ENCODE measurements at places on chromosomes 5 and 9.

GRCh38 chr9:37972351-37972848, 68.5 kb upstream of the SLC25A51 start:
- no peak for DNase-seq

DNA sequence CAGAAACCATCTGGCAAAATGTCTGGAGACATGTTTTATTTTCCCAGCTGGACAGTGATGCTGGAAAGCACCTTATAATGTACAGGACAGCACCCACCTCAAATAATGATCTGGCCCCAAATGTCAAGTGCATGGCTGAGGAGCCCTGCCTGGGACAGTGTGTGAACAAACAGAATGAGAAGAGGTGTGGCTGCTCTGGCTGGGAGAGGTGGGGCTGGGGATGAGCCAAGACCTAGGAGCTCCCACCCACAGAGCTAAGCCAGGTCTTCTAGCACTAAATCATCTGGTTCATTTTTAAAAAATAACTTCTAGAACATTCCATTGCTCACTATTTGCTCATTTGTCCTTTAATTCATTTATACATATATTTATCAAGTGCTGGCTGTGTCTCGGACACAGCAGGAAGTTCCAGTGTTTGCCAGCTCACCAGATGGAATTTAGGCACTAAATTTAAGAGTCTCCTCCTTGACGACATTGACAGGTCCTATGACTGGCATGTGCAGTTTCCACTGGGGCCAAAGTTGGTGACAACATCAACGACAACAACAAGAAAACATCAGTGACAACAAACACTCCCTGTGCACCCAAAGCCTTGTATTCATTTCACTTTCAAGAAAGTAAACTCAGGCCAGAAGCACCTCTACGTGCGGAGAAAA, 59.1 kb downstream of the GTF3C4 start:
- no peak for DNase-seq

DNA sequence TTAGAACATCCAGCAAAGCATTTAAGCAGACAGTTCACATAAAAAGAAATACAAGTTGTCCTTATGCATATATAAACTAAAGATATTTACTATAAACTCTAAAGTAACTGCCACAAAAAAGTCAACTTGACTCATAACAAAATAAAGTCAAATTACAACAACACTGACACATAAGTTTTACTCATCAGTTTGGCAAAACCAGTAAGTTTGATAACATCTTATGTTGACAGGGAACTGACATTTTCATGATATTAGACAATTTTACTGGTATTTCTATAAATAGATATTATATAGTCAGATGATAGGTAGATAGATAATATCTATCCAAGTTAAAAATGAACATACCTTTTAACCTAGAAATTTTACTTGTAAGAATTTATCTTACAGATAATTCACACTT, 9.9 kb upstream of the TSLP start:
- DNase-seq: no peak

- no peak for DNase-seq
These were observed 5.3 kb upstream of the SREK1 start for GRCh38 chr5:66138637-66139317.

GRCh38 chr9:37923118-37923795, 19.3 kb upstream of the SLC25A51 start:
- DNase-seq: no peak

- DNase-seq: no peak
These were observed 42.8 kb downstream of the TEX10 start for GRCh38 chr9:100309992-100310391.

DNA sequence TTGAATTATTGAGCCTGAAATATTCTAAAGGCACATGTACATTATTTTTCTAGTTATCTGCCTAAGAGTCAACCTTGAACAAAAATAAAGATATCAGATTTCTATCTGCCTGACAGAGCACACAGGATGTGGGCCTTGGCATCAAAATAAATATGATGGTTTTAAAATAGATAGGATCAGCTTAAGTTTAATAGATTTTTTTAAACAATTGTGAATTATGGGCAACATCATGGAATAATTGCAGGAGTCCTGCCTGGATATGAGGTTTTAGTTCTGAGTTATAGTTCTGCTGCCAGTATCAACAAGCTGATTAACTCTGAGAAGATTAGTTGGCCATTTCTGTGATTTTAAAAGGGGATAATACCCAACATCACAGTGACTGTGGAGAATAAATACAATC, 107.0 kb upstream of the PCA3 start:
- no peak for DNase-seq

GRCh38 chr9:91843623-91844148, 106.3 kb downstream of the ROR2 start:
- no peak for DNase-seq

Data from activated CD4-positive, alpha-beta T cell treated with anti-CD3 and anti-CD28 coated beads, Interleukin-2, Interleukin-4, amounts not matched to agents 100 ng/mL and 50 ng/mL, durations not matched to agents 16 hours and 8 hours (primary cell).